ENCODE measurements at places on chromosomes 13 and 19.

GRCh38 chr13:25762281-25762680 is 289.5 kb downstream of the SHISA2 start:
- DNase-seq, result no peak

GRCh38 chr19:48418317-48419064 is 25.0 kb downstream of the GRIN2D start:
- DNase-seq, result no peak

- DNase-seq, result no peak
Measured at GRCh38 chr13:50634339-50634738, 209.2 kb downstream of the DLEU7 start.

- DNase-seq, result no peak
Measured at GRCh38 chr13:57724486-57725272, 93.1 kb downstream of the PCDH17 start.

GRCh38 chr19:19642506-19643157 is 825 bp downstream of the GMIP start:
- no peak for DNase-seq

DNA sequence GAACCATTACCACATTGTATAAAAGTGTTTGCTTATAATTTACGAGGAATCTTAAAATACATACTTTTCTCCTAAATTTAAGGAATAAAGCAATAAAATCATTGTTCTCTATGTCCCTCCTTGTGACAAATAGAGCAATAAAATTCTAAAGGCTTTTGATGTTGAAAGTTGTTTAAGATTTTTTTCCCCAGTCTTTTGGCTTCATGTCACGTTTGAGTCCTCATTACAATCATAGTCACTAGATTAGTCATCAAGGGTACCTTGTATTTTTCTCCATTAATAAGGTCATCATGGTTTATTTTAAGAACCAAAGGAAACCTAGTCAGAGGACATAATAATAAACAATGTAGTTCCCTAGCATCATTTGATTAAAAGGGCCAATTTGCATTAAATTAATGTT is 3.2 kb downstream of the WBP4 start:
- no peak for DNase-seq

GRCh38 chr19:8370176-8371010 is 6.4 kb downstream of the ANGPTL4 start:
- no peak for DNase-seq

DNA sequence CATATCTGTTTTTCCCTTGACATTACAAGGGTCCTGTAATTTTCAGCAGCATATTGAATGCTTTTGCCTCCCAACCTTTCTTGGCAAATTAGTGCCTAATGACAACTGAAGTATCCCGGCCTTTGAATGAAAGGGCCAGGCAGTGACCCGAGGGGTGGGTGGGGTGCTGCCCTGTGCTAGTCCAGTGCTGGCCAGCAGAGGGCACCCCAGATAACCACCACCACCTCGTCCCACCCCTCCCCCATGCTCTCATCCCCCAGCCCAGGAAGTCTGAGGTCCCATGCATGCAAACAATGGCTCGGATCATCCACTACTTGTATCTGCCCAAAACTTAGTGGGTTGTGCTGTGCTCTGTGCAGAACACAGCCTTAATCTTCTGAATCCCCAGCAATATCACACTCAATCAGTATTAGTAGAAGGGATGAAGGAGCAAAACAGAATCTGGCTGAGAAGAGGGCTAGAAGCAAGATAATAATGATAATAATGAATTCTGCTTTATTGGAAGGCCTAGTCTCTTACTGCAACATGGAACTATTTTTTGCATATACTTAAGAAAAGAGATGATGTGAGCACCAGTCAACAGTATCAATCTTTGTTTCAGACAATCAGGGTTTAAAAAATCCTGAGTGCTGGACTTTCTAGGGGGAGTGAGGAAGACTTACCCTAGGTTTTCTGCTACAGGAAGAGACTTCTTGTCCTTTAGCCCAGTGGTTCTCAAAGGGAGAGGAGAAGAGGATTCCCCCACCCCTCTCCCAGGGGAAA is 3.8 kb downstream of the ATP12A start:
- peak; percentile 67 for DNase-seq

DNA sequence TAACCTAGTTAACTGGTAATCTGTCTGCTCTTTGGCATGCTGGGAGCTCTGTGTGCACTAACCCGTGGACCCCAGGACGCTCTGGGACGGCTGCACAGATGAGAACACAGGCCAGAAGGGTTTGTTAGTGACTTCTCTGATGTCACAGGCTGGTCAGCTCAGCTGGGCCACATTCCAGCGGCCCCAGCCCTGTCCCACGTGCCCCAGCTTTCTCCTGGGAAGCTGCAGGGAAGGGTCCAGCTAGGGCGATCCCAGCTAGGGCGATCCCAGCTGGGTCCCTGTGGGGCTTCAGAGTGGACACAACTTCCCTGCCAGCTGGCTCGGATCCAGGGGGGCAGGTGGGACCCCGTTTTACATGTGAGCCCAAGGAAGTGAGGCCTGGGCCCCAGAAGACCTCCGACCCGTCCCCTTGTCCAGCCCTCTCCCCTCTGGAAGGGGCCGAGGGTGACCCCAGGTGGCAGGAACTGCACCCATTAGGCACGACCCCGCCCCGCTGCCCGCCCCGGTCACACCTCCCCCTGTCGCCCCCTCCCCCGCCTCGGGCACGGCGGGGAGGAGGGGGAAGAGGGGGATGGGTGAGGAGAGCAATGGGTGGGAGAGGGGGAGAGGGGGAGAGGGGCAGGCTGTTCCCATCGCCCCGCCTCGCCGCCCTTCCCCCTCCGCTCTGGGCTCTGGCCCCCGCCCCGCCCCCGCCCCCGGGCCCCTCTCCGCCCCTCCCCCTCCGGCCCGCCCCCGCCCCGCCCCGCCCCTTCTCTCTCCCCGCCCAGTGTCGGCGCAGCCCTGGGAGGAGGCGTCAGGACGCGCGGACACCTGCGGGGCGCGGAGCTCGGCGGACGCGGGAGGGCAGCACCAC is 75.2 kb upstream of the MCF2L start:
- DNase-seq, result no peak

GRCh38 chr19:35460608-35461007 is 12.6 kb downstream of the FFAR2 start:
- no peak for DNase-seq

- no peak for DNase-seq
Measured at GRCh38 chr13:74755065-74755464, 620.9 kb upstream of the KLF12 start.

GRCh38 chr19:43562226-43562697 is 13.1 kb downstream of the XRCC1 start:
- DNase-seq, result no peak

GRCh38 chr13:73109288-73109899 is 50.6 kb downstream of the KLF5 start:
- no peak for DNase-seq

- DNase-seq, result no peak
Measured at GRCh38 chr13:52414051-52414450, 8.1 kb upstream of the THSD1 start.

- DNase-seq, result no peak
Measured at GRCh38 chr13:101408992-101409656, 7.2 kb downstream of the NALCN start.

DNA sequence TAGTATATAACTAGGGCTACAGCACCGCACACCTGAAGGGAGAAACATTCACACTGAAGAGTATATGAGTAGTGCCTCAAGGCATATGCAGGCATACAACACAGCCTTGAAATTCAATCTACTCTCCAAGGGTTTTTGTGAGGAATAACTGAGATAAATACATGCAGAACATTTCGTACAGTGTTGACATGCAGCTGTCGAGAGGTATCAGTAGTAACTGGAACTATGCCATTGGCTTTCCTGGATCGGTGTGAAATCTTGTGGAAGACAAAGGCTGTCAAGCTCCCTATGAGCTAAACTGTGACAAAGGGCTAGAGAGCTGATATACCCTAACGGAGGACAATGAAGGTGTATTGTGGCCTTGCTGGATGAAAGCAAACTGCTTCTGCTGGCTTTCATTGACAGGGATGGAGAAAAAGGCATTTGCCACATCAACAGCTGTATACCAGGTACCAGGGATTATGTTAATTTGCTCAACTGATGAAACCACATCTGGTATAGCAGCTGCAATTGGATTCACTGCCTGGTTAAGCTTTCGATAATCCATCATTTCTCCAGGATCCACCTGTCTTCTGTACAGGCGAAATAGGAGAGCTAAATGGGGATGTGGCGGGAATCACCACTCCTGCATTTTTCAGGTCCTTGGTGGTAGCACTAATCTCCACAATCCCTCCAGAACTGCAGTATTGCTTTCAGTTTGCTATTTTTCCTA is 16.3 kb downstream of the MTRF1 start:
- DNase-seq, result no peak

DNA sequence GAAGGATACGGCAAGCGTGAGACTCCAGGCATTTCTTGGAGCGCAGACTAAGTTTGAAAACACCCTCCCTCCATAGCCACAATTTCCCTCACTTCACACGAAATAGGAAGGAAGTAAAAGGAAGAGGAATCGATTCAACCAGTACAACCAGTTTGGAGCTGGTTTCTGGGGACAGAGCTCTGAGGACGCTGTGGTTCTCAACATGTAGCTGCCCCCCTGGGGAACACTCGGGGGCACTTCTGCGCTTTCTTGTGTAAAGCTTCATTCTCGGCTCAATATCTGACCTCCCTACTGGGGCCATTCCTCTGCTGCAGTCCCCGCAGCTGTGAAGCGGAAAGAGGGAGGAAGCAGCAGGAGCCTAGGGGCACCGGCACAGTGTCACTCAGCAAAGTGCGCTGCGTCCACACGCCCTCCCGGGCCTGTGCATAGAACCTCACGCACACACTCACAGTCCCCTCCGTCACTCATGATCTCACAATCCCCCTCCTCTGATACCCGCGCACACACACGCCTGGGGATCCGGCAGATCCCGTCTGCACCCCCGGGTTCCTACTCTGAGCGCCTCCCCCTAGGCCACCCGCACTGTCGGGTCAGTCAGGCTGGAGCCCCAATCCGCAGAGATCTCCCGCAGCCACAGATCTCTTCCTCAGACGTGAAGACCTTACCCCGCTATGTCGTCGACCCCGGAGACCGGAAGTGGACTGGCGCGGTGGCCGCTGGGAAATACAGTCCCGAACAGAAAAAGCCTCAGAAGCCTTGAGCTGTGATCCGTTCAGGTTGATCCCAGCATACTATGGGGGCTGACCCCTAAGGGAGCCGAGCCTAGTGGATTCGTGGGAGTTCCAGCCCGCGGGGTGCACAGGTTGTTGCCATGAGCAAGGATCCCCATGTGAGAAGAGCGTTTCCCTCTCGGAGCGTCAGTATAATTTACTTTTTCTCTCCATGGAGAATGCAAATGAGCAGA is at the start of gene ZNF780A:
ZNF780A (minus strand) TSS at position 703 of the 964 bp plus-strand sequence. CDS start 6,190 bp downstream, outside the sequence.
- DNase-seq, result peak; percentile 84

DNA sequence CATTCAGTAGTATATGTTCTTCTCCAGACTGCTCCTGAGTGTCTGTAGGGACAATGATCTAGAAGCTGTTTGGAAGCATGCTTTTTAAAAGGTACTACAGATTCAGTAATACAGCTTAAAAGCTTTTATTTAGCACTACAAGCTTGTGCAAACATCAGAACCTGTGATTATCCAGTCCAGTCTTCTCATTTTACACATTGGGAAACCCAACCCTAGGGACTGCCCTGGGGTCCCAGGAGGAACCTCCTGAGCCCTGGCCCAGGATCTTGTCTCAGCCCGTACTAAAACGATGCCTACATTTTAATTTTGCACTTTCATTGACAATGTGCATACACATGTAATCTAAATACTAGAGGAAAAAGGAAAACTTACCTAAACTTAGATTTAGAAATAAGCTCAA is 12.5 kb downstream of the DOCK9 start:
- DNase-seq, result no peak

GRCh38 chr13:103062079-103062478 is 4.1 kb downstream of the SLC10A2 start:
- no peak for DNase-seq

DNA sequence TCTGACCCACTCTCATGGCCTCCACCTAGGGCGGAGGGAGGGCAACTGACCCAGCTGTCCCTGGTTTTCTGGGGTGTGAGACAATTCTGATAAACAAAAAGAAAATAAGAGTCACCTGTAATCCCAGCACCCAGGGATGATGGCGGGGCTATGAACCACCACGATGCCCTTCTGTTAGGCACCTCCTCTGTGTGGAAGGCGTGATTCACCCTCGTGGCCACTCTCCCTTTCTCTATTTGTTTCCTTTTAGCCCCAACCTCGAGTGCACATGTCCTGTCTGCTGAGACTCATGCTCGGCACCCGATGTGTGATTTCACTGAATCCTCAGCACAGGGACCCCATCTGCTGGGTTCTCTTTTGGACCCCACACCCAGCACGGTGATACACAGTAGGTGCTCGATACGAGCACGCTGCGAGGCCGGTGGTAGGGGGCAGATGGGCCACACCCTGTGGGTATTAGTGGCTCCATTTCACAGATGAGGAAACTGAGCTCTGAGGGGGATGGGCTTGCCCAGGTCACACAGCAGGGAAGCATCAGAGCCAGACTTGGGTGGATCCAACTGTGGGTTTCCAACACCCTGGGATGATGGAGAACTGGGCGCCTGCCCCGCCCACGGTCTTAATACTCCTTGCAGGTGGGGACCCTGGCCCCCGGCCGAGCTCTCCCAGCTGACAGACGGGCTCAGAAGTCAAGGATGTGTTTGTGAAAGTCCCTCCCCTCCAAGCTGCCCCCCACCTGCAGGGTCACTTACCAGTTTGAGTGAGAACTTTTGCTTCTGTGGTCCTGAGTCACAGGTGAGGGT is 24.9 kb downstream of the VRK3 start:
- no peak for DNase-seq

- no peak for DNase-seq
Measured at GRCh38 chr19:43318796-43319314, 34.6 kb upstream of the CD177 start.

DNA sequence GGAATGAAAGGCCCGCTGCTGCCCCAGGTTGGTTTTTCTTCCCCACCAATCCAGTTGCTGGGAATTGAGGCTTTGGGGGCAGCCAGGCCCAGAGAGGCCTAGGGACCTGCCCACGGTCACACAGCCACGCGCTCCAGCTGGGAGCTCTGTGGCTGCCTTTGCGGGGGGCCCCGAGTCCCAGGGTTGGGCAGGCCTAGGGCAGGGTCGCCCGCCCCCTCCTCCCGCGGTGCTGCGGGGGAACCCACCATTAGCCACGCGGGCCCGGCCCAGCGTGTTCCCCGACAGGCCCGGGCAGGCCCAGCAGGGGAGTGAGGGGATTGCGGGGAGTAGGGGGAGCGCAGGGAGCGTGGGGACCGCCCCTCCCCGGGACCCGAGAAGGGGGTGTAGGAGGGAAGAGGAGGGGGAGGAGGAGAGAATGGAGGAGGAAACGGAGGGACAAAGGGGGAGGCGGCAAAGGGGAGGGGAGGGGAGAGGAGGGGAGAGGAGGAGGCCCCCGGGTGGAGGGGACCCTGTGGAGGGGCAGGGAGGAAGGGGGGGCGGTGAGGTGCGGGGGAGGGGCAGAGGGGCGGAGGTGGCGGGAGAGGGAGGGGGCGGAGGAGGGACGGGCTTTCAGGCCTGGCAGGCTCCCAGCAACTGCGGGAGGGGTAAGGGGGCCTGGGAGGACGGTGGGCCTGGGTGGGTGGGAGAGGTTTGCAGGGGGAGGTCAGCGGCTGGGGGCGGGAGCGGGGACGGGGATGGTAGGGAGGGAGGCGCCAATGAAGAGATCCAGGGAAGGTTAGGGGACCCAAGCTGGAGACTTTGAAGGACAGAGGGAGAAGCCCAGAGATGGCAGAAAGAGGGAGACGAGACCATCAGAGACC is 12.9 kb upstream of the TLE2 start:
- DNase-seq, result no peak

GRCh38 chr19:49981603-49982593 is 20.9 kb upstream of the SIGLEC11 start:
- no peak for DNase-seq

- DNase-seq, result no peak
Measured at GRCh38 chr13:47112205-47112902, 215.5 kb upstream of the HTR2A start.

- DNase-seq, result no peak
Measured at GRCh38 chr19:7483720-7484201, 5.1 kb downstream of the PEX11G start.
